ENCODE measurements at places on chromosomes 4 and X.
A peak's percentile ranks its signal among the peaks of the same experiment; 100 is the strongest.

GRCh38 chr4:108861334-108861733, 98.5 kb upstream of the ETNPPL start:
- H3K27me3 ChIP-seq, result peaks cover 9% of the 10 kb centered on the region
- H3K36me3 ChIP-seq, result no peaks in the 10 kb centered on the region
- peaks cover 6% of the 10 kb centered on the region for H3K4me1 ChIP-seq
- H3K27ac ChIP-seq, result no peak overlapping the region

DNA sequence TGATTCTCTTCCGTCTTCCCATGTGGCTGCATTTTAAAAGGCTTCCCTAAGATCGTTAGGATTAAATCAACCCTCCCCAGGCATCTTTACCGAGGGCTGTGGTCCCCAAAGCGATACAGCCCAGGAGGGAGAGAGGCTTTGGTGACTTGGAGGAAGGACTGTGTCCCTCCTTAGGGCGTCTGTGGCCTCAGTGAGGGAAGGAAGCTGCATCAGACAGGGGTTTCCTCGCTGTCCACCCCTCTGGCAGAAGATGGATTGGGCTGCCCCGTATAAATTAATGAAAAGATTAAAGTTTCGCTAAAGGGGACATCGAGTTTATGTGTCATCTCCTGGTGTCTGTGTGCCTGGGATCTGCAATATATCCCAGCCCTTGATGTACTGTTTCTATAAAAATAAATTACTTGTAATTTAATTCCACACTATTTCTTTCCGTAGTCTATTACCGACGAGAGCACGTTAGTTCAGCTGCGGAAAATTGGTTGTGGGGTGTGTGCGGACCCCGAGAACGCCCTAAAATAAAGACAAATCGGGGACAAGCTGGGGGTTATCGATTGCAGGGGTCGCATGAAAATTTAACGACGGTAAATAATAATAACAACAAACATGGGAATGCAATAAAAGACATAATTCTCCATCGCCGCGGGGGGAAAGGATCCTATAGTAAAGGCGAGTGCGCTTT, 6.5 kb downstream of the SHOX start:
- no peaks in the 10 kb centered on the region for H3K4me1 ChIP-seq
- no peak for DNase-seq
- no peak overlapping the region for H3K4me3 ChIP-seq
- H3K27me3 ChIP-seq, result peaks cover 65% of the 10 kb centered on the region
- no peaks in the 10 kb centered on the region for H3K36me3 ChIP-seq
- peak overlapping the region; percentile 31 for H3K27ac ChIP-seq

DNA sequence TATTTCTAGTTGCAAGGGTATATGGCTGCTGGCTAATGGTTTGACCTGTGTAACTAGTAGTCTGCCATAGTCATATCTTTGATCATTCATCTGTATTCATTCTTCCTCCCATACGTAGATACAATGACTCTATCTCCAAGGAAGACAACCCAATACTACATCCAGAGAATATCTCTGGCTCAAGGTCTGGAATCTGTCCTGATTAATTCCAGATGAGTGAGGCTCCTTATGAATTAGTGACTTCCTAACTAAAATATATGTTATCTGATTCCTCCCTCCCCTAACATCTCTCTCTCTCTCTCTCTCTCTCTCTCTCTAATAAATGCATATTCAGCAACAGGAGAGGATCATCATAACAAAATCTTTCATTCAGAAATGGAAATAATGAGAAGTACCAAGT, 641.5 kb downstream of the FAT4 start:
- H3K36me3 ChIP-seq, result no peaks in the 10 kb centered on the region
- DNase-seq, result no peak
- H3K27me3 ChIP-seq, result no peaks in the 10 kb centered on the region
- H3K4me3 ChIP-seq, result no peak overlapping the region

DNA sequence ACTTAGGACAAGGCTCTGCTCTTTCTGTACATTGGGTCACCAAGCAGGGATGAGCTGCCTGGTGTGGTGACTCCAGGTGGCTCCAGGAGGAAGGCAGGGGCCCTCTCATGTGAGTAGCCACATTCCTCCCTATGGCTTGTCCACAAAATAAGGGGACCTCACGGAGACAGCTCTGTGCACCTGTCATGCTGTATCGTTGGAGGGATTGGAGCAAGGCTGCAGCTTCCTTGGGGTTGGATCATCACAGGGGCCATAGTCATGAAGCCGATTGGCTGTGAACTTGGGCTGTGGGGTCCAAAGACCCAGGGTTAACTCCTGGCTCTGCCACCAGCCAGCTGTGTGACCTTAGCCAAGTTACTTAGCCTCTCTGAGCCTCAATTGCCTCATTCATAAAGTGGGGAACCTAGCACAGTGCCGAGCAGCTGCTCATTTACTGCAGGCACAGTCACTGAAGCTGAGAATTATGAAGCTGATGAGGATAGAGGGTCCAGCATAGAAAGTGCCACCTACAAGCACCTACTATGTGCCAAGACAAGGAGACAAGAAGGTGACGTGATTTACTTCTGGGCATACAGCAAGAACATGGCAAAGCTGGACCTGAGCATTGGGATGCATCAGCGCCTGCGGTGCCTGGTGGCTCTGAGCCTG, 11.8 kb upstream of the KIAA0232 start:
- H3K4me3 ChIP-seq, result no peak overlapping the region
- H3K36me3 ChIP-seq, result no peaks in the 10 kb centered on the region
- no peak for DNase-seq
- no peak overlapping the region for H3K27ac ChIP-seq
- peaks cover 18% of the 10 kb centered on the region for H3K4me1 ChIP-seq
- H3K27me3 ChIP-seq, result peaks cover 8% of the 10 kb centered on the region

GRCh38 chrX:41781500-41781899, 57.5 kb downstream of the GPR82 start:
- no peak overlapping the region for H3K4me3 ChIP-seq
- no peak overlapping the region for H3K27ac ChIP-seq
- H3K36me3 ChIP-seq, result peaks cover 6% of the 10 kb centered on the region

- no peaks in the 10 kb centered on the region for H3K27me3 ChIP-seq
- H3K4me3 ChIP-seq, result no peak overlapping the region
- H3K27ac ChIP-seq, result no peak overlapping the region
Measured at GRCh38 chrX:96566878-96567277, 117.8 kb upstream of the DIAPH2 start.

DNA sequence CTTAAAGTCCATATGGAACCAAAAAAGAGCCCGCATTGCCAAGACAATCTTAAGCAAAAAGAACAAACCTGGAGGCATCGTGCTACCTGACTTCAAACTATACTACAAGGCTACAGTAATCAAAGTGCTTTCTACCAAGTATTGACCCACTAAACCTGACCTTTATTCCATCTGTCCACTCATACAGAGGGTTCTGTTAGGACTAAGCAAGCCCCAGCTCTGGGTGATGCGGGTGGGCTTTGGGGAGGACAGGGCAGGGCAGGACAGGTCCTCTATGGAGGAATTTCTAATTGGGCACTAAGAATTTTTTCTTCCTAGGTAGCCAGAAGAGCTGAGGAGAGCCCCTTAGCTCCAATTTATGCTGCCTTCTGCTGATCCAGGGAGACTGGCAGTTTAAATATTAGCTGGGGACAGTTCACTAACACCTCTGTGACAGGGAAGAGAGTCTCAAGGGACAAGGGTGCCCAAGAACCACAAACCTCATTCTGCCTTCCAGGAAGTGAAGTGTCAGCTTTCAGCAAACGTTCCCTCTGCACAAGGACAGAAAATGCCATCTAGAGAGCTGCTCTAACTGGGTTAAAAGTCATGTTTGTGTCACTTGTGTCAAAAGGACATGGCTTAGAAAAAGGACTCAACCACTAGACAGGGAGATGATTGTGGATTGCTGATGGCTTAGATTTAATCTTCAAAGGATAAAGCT, 143.2 kb downstream of the KIT start:
- H3K36me3 ChIP-seq, result no peaks in the 10 kb centered on the region
- H3K4me1 ChIP-seq, result no peaks in the 10 kb centered on the region
- no peak overlapping the region for H3K27ac ChIP-seq
- DNase-seq, result no peak
- H3K4me3 ChIP-seq, result no peak overlapping the region
- H3K27me3 ChIP-seq, result no peaks in the 10 kb centered on the region

DNA sequence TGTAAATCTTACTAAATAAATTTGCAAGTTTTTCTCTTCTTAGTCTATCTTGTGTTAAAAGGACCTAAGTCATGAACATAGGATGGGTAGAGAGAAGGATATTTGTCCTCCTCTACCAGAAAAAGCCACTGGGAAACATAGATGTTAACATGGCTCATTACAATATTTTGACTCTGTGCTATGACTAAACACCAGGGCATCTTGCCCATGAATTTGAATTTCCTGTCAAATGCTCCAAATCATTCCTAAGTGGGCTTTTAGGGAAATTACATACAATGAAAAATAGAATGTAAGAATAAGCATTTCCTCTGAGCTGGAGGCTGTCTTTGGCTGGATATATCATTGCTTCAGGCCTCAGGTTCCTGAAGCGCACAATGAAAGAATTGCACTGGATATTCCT, 39.1 kb downstream of the ANOS1 start:
- no peaks in the 10 kb centered on the region for H3K4me1 ChIP-seq
- no peaks in the 10 kb centered on the region for H3K36me3 ChIP-seq
- H3K4me3 ChIP-seq, result no peak overlapping the region
- no peak overlapping the region for H3K27ac ChIP-seq

DNA sequence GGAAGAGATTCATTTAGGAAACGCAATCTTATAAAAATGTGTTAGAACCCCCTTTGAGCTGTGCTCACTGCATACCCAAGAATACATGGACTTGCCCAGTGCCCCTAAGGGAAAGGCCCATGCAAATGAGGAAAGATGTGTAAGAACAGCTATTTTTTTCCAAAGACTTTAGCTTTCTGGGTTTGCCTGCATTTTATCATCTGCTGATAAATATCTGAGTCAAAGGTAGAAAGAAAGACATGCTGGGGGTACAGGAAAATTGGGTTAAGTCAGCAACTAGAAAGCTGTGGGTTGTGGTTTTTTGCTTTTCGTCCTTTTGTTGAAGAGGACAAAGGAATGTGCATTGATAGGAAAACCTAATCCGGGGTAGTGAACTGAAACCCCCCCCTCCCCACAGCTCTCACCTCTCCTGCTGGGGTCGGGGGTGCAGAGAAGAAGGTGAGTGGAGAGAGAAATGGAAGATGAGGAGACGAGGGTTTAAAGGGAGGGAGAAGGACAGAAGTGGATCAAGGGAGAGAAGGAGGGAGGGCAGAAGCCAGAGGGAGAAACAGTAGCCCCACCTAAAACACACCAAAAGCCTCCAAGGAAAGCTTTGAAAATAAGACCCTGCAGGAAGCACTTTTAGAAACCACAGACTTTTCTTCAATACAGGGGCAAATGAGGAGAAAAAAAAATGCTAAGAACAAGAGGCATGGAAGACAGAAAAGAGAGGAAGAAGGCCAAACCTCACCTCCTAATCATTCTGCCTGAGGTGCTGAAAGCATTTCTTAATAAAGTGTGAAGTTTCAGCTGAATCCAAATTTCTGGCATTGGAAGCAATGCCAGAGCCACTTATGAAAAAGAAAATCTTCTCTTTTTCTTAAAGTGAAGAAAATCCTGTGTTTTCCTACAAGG, 49.3 kb downstream of the KDR start:
- no peak overlapping the region for H3K4me3 ChIP-seq
- H3K27ac ChIP-seq, result no peak overlapping the region
- no peaks in the 10 kb centered on the region for H3K4me1 ChIP-seq
- no peaks in the 10 kb centered on the region for H3K27me3 ChIP-seq
- H3K36me3 ChIP-seq, result no peaks in the 10 kb centered on the region

GRCh38 chr4:7103607-7104365, 35.9 kb upstream of the GRPEL1 start:
- H3K27me3 ChIP-seq, result peaks cover 20% of the 10 kb centered on the region
- H3K27ac ChIP-seq, result no peak overlapping the region
- no peaks in the 10 kb centered on the region for H3K36me3 ChIP-seq
- H3K4me1 ChIP-seq, result peaks cover 11% of the 10 kb centered on the region
- peak overlapping the region; percentile 97 for H3K4me3 ChIP-seq
- DNase-seq, result no peak

GRCh38 chrX:102833136-102833535, 103.9 kb upstream of the RAB40AL start:
- no peaks in the 10 kb centered on the region for H3K27me3 ChIP-seq
- H3K4me3 ChIP-seq, result no peak overlapping the region
- no peaks in the 10 kb centered on the region for H3K4me1 ChIP-seq
- no peak for DNase-seq
- no peak overlapping the region for H3K27ac ChIP-seq
- no peaks in the 10 kb centered on the region for H3K36me3 ChIP-seq

DNA sequence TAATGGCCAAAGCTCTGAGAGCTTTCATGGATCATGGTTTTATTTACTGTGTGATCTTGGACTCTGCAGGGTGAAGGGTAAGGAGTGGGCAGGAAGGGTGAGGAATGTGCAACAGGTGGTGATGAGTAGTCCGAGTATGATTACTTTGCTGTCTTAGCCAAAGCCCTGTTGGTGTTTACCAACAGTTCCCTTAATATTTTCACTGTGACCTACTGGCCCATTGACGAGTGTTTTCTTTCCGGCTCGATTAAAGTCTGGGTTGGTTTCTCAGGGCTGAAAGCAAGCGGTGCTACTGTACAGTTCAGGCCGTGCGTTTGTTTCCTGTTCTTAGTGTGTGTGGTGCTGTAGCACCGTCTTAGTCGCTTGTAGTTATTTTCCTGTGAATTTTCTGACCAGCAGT, 2.6 kb downstream of the ARHGAP24 start:
- H3K27ac ChIP-seq, result no peak overlapping the region
- H3K4me3 ChIP-seq, result no peak overlapping the region
- H3K36me3 ChIP-seq, result no peaks in the 10 kb centered on the region
- peaks cover 20% of the 10 kb centered on the region for H3K27me3 ChIP-seq

GRCh38 chrX:10142041-10142599, 14.7 kb upstream of the CLCN4 start:
- H3K4me3 ChIP-seq, result no peak overlapping the region
- DNase-seq, result no peak
- no peaks in the 10 kb centered on the region for H3K27me3 ChIP-seq
- no peak overlapping the region for H3K27ac ChIP-seq

DNA sequence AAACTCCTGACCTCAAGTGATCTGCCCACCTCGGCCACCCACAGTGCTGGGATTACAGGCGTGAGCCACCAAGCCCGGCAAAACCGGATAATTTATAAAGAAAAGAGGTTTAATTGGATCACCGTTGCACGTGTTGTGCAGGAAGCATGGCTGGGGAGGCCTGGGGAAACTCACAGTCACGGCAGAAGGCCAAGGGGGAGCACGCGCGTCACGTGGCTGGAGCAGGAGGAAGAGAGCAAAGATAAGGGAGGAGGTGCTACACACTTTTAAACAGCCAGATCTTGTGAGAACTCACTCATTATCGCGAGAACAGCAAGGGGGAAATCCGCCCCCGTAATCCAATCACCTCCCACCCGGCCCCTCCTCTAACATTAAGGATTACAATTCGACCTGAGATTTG, 177.9 kb upstream of the TENM3 start:
- no peak overlapping the region for H3K4me3 ChIP-seq
- DNase-seq, result no peak
- H3K27ac ChIP-seq, result no peak overlapping the region

GRCh38 chr4:26837993-26838842, 22.4 kb upstream of the STIM2 start:
- H3K27me3 ChIP-seq, result peaks cover 5% of the 10 kb centered on the region
- no peaks in the 10 kb centered on the region for H3K36me3 ChIP-seq
- H3K4me3 ChIP-seq, result no peak overlapping the region
- DNase-seq, result no peak
- H3K27ac ChIP-seq, result no peak overlapping the region
- peaks cover 8% of the 10 kb centered on the region for H3K4me1 ChIP-seq

GRCh38 chr4:142512161-142512560, 333.9 kb downstream of the INPP4B start:
- H3K4me1 ChIP-seq, result no peaks in the 10 kb centered on the region
- H3K27ac ChIP-seq, result no peak overlapping the region
- no peak for DNase-seq
- no peaks in the 10 kb centered on the region for H3K27me3 ChIP-seq

Measured in T-helper 2 cell treated with Interferon-gamma antibody and Interleukin-4, amounts not matched to agents 5 μg/mL and 100 μg/mL, for 36 hours (primary cell).